CD8-positive, alpha-beta T cell (primary cell): ENCODE measurements at places on chromosomes 2 and 18.

- DNase-seq, result no peak
Measured at GRCh38 chr2:201327678-201328077, 29.5 kb downstream of the FLACC1 start.

GRCh38 chr2:66495788-66496640 is 61.1 kb downstream of the MEIS1 start:
- DNase-seq, result no peak

- no peak for DNase-seq
Measured at GRCh38 chr2:224909885-224910573, 132.2 kb downstream of the DOCK10 start.

DNA sequence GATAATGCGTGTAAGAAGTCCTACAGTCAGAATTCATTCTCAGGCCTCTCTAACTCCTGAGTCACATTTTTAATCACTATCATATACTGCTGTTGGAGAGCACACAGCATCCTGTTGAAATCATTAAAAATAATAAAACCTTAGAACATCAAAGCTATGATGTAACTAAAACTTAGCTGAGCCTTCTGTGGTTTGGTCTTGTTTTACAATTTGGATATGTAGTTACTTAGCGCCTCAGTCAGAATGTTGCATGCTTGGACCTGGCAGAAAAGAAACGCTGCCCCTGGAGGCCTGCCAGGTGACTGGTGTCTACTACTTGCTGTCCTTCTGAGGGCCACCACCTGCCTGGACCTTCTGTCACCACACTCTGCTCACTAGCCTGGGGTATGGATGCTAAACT is 261.1 kb upstream of the RASGRP3 start:
- no peak for DNase-seq

DNA sequence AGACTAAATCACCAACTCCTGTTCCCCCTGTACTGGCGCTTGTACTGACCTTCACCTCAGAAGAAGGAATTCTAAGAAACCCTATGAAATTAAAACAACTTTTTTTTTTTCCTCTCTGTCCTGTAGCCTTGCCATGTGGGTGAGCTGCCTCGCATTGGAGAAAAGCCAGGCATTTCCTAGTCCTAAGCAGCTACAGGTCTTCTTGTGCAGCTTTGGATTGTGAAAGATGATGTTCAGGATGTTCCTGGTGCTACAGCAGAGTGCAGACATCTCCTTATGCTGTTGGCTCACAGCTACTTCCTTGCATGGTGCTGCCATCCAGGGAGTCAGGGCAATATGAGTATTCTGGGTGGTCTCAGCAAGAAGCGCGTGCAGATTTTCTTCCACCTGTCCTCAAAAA is 11.9 kb downstream of the PIK3C3 start:
- DNase-seq, result no peak

DNA sequence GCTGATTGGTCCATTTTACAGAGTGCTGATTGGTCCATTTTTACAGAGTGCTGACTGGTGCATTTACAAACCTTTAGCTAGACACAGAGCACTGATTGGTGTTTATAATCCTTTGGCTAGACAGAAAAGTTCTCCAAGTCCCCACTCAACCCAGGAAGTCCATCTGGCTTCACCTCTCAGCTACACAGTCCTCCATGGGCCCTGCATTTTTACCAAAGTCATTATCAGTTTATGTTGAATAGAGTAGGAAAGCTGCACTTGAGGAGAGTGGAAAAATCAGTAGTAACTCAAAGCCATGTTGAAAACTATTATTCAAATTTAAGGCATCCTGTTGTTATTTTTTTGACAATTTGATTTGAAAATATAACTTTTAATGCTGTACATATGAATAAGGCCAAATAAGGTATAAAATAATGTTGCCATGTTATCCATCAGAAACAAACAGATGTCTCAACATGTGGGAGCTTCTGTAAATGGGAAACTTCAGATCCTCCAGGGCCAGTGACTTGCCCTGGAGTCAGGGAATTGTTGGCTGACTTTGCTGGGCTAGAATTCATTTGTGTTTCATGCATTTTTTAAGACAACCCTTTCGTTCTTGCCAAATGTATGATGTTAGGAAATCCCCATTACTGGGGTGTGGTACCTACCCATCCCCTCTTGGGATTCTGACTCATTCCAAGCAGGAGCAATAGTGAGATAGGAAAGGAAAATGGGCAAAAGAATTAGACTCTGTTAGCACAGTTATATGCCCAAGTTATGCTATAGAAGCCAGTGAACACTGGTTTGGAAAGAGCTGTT is 37.8 kb upstream of the CCDC195 start:
- no peak for DNase-seq

DNA sequence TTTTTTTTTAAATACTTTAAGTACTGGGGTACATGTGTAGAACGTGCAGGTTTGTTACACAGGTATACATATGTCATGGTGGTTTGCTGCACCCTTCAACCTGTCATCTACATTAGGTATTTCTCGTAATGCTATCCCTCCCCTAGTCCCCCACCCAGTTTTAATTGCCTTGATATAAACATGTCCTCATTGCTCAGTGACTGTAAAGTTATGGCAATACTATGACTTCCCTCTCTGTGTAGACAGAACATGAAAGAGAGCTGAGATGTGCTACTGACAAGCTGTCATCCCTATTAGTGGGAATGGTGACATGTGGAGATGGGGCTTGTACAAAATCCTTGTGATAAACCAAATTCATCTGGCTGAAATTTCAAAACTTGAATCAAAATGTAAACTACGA is 449.7 kb upstream of the TRIB2 start:
- no peak for DNase-seq

DNA sequence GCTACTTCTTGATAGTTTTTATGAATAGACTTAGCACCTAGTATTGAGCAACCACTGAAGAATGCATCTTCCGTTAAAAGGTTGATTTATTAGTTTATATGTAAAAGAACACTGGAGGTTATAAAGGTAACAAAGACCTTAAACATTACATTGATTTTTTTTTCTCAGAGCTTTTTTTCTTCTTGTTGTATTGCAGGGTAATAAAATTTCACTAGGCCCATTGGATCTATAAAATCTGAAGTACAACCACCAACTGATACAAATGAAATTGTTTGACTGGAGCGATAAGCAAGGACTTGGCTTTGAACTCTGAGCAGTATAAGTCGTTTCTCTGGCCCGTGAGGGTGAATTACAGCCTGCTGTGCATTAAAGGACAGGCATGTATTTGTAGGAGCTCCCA is 344.0 kb downstream of the LRRTM1 start:
- DNase-seq, result no peak
